GOT3 (cell line): ENCODE measurements at places on chromosomes 7 and 10.

- no peak for DNase-seq
Observed at GRCh38 chr10:69051710-69052487, 36.0 kb upstream of the SRGN start.

GRCh38 chr7:81857385-81857784 is 87.5 kb upstream of the HGF start:
- no peak for DNase-seq

- DNase-seq, result no peak
Observed at GRCh38 chr10:102721954-102722353, 7.5 kb downstream of the SFXN2 start.

DNA sequence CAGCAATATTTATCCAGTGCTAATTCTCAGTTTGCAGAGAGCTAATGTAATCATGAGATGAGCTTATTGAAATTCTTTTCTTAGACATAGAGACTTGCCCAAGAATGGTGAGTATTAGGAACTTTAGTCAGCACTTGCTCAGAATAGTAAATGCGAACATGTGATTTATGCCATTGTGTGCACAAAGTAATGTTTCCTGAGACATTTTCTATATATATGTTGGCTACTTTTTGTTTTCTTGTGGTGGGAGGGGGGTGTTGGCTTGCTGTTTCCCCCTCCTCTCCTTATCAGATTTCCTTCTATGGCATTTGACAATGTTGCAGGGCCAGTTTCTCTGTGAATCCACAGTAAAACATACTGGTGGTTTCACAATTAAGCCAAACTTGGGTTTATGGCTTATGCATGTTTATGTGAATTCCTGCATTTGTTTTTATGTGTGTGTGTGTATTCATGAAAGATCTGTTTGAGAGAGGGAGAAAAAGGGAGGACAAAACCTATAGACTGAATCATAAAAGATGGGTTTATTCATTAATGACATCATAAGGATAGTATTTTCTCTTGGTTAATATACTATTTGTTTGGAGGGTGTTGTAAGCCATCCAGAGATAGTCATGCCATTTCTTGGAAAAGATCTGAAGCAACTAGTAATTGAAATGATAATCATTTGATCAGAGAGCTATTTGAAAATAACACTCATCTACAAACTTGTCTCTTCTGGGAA is 36.3 kb downstream of the ARID5B start:
- DNase-seq, result no peak

DNA sequence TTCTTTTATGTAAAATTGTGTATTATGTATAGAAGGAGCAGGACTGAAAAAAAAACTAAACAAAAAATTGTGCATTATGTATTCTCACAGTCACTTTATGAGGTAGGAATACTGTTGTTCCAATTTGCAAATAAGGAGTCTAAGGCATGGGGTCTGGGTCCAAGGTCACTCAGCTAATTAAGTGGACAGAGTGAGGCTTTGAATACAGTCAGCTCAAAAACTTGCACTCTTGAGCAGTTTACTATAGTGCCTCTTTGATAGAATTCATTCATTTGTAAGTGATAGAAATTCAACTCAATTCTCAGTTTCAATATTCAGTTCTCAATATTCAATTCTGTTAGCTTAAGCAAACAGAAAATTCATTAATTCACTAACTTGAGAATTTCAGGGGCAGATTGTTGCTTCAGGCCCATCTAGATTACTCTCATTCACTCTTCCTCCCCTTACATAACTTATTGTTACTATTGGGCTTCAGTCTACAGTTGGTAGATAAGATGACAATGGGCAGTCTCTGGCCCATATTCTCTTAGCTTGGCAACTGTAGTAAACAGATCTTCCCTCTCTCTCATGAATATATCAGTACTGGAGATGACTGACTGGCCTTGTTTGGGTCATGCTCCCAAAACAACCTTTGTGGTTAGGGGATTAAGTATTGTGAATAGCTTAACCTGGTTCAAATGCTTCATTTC is 86.6 kb downstream of the BTAF1 start:
- no peak for DNase-seq

DNA sequence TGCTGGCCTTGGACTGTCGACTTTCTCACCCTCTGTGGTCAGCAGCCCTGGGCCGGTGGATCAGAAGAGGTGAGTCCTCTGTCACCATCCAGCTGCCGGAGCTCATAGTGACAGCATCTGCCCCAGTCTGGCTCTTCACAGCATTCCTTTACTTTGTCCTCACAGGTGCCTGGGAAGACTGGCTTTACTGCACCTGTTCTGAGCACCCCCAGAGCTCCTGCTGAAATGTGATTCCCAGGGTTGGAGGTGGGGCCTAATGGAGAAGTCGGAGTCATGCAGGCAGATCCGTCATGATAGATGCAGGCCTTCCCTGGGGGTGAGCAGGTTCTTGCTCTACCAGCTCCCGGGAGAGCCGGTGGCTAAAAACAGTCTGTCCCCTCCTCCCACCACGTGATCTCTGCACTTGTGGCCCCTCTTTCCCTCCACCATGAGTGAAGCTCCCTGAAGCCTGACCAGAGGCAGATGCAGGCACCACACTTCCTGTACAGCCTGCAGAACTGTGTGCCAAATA is 171.5 kb downstream of the ZMYND11 start:
- no peak for DNase-seq

DNA sequence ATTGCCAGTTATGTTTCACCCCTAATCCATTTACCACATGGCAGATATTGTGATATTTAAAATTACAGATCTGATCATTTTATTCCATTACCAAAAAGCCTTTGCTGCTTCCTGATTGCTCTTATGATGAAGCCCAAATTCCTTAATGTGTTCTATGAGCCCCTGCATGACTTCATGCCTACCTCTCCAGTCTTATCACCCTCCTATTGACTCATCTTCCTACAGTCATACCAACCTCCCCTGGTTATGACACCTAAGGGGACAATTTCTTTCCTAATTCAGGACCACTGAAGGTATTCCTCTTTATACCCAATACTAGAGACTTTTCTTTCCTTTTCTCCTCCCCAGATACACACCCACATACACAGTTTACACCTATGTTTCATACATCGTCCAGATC is 36.0 kb downstream of the TES start:
- no peak for DNase-seq

DNA sequence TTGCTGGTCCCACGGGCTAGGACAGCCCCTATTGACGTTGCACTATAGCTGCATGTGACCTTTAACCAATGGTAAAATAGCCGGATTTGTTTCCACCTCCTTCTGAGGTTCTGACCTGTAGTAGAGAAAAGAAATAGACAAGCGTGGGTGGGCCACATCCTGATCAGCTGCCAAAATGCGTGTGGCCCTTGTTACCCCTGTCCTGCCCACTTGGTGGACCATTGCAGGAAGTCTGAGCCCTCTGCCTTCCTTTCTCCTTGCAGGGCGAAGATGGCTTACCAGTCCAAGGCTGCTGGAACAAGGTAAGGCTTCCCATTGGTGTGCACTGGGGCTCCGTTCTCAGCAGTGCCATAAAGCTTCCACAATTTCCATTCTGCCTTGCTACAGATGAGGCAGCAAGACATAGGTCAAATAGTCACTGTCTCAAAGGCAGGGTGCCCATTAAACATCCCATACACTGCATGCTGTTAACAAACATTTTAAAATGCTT is 95.9 kb upstream of the MACROH2A2 start:
- no peak for DNase-seq

- no peak for DNase-seq
Observed at GRCh38 chr10:100502926-100503494, 16.7 kb downstream of the SEC31B start.

GRCh38 chr10:25175527-25176420 is 973 bp downstream of the GPR158 start:
- DNase-seq, result no peak

GRCh38 chr7:27581906-27582305 is 80.8 kb downstream of the HIBADH start:
- DNase-seq, result no peak

DNA sequence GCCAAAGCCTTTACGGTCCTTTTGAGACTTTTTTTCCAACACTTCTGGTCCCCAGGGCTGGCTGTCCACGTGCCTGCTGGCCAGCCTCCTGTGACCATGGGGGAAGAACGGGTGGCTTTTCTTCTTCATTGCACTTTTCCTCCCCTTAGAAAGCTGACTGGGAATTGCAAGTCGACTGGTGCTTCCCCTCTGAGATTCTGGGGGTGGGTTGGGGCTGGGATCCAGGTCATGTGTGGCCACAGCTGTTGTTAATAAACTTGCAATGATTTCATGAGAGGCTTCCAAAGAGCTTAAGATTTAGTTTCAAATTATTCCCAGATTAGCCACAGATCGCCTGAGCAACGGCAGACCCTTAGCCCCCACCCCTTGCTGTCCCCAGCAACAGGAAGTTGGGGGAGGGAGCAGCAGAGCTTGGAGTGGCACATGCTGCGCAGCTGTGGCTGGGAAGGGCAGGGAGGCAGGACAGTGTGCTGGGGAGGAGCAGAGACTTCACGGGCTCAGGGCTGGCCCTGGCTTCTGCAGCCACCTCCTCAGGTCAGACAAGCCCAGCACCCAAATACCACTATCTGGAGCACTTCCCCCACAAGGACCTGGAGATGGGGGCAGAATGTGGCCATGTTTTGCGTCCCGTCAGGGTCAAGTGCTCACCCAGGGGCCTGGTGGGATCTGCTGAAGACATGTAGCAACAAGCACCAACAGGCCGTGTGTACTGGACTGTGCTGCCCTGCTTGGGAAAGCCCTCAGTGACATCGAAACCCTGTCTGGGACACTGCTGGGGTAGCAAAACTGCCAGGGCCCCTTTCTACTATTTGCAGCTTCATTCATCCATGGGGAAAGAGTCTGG is 147.1 kb downstream of the RNF216 start:
- DNase-seq, result no peak

DNA sequence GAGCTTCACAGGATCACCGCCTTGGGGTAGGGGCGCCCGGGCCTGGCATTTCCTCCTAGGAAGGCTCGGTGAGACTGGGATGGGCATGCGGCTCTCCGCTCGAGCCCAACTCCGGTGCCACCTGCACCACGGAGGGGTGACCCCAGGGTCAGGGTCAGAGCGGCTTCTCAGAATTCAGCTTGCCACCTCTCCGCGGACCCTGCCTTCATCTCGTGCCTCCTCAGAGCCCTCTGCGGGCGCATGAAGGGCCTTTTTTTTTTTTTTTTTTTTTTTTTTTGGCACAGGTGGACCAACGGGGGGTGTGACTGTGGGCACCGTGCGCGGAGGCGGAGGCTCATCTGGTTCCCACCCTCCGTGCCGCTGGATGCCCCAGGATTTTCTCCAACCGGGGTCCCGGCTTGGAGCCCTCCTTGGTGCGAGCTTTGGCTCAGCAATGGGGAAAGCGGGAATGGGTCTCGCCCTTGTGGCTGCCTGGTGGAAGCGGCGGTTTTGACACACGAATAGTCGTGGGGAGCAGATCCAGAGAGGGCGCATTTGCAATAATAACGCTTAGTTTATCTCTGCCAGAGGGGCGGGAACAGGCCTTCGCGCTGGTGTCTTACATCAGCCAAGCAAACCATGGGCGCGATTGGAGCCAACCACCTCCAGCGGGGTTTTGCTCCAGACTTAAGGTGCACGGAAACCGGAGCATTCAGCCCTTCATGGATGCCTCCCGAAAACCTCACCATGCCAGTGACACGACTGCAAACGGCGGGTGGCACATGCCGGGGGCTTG is 5.0 kb upstream of the TNRC18 start:
- no peak for DNase-seq

DNA sequence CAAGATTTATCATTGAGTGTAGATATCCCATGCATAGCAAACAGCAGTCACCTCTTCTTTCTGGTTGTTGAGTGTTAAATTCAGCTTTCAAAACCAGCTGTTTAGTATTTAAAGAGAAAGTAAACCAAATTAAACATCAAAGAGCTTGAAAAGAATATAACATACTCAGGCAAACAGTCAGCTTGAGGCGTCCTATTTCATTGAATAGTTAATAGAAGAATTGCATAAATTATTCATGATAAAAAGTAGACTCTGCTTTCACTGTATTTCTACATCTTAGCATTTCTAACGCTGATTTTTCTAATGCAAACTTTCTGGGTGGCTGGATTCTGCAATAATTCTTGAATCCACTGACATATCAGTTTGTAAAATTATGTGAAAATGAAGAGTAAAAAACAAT is 464.5 kb upstream of the LRRN3 start:
- DNase-seq, result no peak

- DNase-seq, result no peak
Observed at GRCh38 chr7:105345725-105346124, 43.0 kb downstream of the SRPK2 start.

GRCh38 chr10:11560076-11560709 is 51.3 kb downstream of the USP6NL start:
- no peak for DNase-seq

- no peak for DNase-seq
Observed at GRCh38 chr10:23614483-23614882, 175.6 kb downstream of the OTUD1 start.

- DNase-seq, result no peak
Observed at GRCh38 chr10:70425096-70425495, 16.4 kb downstream of the NODAL start.

DNA sequence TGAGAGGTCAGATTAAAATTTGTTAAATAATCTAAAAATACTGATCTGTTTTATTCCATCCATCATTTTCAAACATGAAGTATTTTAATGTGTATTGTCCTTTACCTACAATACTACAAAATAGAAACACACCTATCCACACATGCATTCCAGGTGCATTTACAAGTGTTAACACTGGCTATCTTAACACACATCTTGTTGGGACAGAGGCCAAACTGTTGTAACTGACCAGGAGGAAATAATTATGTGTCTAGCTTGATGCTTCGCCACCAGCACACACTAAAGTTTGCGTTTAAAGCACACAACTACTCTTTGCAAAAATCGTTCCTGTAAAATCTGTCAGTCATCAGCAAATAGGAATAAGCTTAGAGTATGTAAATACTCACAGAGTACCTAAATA is 2.8 kb downstream of the PANK1 start:
- DNase-seq, result no peak

GRCh38 chr7:85041605-85042216 is 145.1 kb downstream of the SEMA3D start:
- DNase-seq, result no peak

- no peak for DNase-seq
Observed at GRCh38 chr7:34277016-34277802, 371.9 kb downstream of the BMPER start.

DNA sequence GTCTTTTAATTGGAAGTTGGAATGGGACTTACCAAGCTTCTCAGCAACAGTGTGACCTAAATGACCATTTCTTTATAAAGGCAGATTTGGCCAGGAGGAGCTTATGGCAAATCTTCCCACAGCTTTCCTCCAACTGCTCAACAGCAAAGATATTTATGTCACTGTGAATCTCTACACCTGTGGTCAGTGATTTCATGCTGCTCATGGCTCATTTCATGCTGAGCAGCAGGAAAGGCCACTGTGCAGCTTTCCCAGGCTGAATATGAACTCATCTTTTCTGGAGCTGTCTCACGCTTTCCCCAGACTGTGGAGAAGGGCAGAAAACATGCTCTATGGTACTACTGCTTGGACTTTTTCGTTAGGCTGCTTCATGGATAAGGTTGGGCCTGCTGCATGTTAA is 29.8 kb downstream of the CALCR start:
- no peak for DNase-seq

DNA sequence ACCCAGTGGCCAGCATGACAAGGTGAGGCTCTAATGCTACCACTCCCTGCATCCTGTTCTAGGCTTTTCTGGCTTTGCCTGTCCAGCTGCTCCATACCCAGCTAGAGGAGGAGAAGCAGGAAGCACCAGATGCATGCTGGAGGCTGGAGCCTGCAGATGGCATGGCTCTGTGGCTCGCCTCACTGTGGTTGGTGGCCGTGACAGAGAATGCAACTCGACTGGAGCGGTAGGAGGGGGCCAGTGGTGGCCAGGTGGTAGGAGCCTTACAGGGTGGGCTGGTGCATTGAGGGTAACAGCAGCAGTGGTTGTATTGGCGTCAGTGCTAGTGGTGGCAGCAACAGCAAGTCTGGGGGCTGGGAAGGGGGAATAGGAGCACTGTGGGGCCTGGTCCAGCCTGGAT is 128.6 kb downstream of the ZNF248 start:
- no peak for DNase-seq
